ENCODE measurements at places on chromosomes 1 and 21. TPM values are rescaled to one million over a fixed set of nuclear protein-coding genes. Genes with fewer than 3 reads are reported as not detected.

Gene RIMKLA
- 6.3 TPM for total RNA-seq

- no peak for DNase-seq
Measured at GRCh38 chr1:109906160-109906838, 4.3 kb upstream of the CSF1 start.

- no peak for DNase-seq
Measured at GRCh38 chr1:97926017-97926708, 5.3 kb upstream of the DPYD start.

Gene NSL1
- 30.2 TPM for total RNA-seq

Gene PIGP
- total RNA-seq = 32.1 TPM

GRCh38 chr1:61400131-61400770, 317.9 kb downstream of the NFIA start:
- DNase-seq = no peak

DNA sequence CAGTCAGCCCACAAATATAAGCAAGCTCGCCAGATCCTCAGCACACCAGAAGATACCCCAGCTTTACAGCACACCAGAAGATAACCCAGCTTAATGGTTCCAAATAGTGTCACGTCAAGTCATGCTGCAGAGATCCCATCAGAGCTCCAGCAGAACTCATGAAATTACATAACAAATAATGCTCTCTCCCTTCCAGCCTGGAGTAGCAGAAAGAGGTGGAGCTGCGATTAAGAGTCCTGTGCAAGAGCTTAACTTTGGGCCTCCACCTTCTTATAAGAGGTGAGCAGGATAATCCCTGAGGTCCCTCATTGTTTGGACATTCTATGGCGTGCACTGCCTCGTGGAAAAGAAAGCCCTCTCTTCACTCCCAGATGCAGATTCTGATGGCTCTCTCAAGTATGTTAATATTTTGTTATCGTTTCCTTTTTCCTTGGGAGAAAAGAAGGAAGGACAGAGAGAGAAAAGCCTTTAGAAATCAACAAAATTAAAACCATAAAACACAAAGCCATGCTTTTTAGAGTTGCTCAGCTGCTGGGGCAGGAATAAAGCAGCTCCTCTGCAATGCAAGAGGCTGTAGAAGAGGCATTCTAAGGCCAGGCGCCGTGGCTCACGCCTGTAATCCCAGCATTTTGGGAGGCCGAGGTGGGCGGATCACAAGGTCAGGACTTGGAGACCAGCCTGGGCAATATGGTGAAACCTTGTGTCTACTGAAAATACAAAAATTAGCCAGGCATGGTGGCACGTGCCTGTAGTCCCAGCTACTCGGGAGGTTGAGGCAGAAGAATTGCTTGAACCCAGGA, 59.1 kb downstream of the GLUL start:
- no peak for DNase-seq

GRCh38 chr1:56922070-56922469, 43.7 kb downstream of the C8B start:
- no peak for DNase-seq

Gene PPIAL4G
- total RNA-seq = not detected

GRCh38 chr1:92473781-92474495, 12.8 kb downstream of the GFI1 start:
- no peak for DNase-seq

DNA sequence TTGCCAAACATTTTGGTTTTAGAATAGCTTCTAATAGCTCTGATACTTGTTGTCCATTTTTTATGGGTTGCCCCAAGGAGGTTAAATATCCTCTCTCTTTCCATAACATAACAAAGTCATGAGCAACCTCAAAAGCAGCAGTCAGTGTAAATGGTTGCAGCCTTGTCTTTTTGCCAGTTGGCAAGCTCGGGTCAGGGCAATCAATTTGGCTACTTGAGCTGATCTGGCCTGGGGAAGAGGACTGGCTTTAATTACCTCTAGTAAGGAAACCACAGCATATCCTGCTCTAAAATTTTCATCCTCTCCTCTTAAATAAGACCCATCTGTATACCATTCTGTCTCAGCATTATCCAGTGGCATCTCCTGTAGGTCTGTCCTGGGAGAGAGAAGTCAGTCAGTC, 21.2 kb upstream of the FMO4 start:
- DNase-seq = no peak

Gene MSH4
- 0.44 TPM for total RNA-seq

- no peak for DNase-seq
Measured at GRCh38 chr1:204356997-204357396, 2.7 kb downstream of the PLEKHA6 start.

Gene IRF6
- total RNA-seq = 20.7 TPM

GRCh38 chr1:64550946-64551605, 81.1 kb downstream of the CACHD1 start:
- no peak for DNase-seq

Gene TMEM35B
- total RNA-seq = 16.9 TPM

DNA sequence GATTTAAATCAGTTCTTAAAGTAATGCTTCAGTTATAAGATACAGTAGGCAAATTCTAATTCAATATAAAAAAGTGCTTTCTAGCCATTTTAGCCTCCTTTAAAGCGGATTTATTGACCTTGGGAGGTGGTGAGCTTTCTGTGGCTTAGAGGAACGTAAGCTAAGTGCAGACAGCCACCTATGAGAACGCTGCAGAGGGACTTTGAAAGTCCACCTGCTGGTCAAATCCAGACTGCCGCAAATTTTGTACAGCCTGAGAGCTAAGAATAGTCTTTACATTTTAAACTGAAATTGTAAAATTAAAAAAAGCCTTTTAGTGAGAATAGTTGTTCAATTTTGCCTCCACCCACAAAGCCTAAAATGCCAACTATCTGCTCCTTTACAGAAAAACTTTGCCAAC, 67.0 kb upstream of the SSX2IP start:
- DNase-seq = no peak

DNA sequence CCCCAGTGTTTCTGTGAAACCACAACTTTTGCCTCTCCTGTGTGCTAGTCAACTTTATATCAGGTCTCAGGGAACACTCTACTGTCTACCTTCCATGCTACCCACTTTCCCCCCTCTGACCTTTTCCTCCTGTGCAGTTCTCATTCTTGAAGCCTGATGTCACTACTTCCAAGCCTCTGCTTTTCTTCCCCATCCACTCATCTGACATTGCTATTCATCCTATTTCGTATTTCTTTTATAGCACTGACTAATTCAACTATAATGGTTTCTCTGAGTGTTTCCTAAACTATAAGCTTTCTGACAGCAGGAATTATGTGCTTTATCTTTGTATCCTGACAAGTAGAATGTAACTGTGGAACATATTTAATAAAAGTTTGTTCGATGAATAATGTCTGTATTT, 18.2 kb upstream of the DPH5 start:
- DNase-seq = no peak

DNA sequence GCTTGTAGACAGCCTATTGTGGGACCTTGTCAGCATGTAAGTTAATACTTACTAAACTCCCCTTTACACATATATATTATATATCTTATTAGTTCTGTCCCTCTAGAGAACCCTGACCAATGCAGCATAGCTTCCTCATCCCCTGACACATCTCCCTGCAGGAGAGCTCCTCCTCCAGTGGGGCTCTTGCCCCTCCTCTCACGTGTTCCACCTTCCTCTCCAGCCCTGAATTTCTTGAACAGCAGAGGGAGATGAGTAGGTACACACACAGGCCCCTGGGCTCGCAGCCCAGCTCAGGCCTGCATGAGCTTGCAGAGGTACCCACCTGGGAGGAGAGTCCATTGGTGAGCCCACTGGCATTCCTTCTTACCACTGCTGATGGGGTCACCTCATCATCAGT, 27.3 kb upstream of the GOLT1A start:
- DNase-seq = no peak

Gene HDAC1
- total RNA-seq = 34.8 TPM

- DNase-seq = peak; percentile 92
Measured at GRCh38 chr1:167714098-167714438, 7.7 kb upstream of the MPZL1 start.

Measured in left cardiac atrium (tissue), 4 donors.